Nucleus accumbens (tissue), 56 donors: ENCODE measurements at places on chromosomes 12 and 14.

- DNase-seq = no peak
These were observed 29.1 kb downstream of the JDP2 start for GRCh38 chr14:75456997-75457335.

- no peak for DNase-seq
These were observed 21.5 kb downstream of the JAG2 start for GRCh38 chr14:105146976-105147635.

- DNase-seq = no peak
These were observed 24.8 kb upstream of the PCED1B start for GRCh38 chr12:47054659-47055058.

DNA sequence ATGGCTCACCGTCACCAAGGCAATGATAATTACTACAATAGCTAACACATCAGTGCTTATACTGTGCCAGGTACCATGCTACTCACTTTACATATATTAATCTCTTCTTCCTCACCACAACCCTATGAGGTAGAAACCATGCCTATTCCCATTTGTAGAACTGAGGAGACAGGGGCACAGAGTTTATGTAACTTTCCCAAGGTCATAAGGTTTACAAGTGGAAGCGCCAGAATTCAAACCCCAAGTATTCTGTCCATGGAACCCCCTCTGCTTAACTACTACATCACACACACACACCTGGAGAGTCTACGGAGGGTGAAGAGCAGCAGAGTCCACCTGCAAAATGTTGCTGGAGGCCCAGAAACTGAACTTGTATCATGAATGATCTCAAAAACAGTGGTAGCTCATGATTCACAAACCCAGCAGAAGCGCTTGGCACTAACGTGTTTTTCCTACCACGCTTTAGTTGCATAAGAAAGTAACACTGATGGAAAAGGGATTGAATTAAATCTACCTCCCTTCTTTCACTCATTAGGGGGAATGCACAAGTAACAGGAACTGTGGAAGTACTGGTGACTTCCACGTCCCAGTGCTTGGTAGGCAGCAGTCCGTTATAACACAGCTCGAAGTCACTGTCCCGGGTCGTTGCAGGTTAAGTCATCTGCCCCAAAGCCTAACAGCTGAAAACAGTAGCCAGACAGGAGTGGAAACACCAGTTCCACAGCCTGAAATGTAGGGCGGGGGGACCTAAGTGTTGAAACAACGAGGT, 2.0 kb downstream of the ITPR2 start:
- no peak for DNase-seq

DNA sequence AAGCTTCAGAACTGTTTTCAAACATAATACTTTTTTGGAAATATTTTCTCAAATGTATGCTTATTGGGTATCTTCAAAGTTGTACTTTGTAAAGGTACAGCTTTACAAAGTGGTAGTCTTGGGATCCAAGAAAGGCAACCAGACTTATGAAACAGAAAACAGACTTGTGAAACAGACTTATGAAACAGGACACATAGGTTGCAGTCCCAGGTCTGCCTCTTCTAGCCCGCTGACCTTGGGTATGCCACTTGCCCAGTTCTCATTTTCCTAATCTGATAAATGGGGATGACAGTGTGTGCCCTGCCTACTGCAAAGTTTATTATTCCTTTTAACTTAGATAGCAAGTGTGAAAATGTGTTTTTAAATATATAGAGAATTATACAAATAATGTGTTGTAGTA, 114.3 kb downstream of the KICS2 start:
- DNase-seq = no peak

GRCh38 chr14:52222901-52223300, 44.6 kb upstream of the PTGDR start:
- no peak for DNase-seq

DNA sequence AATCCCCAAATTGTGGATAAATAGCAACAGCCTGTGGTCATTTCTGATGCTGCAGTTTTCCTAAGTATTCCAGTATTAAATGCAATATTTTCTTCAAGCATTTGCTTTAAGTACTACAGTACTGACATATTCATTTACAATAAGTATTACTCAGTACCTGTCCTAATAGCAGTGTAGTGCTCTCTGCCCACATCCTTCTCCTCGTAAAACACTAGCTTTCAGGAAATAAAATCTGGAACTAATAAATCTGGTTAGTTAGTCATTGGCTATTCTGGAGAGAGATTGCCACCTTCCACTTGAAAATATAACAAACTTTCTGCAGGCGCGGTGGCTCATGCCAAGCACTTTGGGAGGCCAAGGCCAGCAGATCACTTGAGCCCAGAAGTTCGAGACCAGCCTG, 441.5 kb downstream of the PRKD1 start:
- no peak for DNase-seq

GRCh38 chr14:90294872-90295271, 36.9 kb downstream of the NRDE2 start:
- no peak for DNase-seq

DNA sequence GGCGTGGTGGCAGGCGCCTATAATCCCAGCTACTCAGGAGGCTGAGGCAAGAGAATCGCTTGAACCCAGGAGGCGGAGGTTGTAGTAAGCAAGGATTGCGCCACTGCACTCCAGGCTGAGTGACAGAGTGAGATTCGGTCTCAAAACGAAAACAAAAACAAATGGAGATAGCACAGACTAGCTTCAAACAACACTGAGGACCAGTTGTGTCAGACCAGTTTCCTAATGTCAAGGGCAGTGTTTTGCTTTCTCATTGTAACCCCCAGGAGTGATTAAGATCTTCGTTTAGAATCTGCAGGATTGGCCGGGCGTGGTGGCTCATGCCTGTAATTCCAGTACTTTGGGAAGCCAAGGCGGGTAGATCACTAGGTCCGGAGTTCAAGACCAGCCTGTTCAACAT, 18.5 kb downstream of the RPGRIP1 start:
- DNase-seq = no peak

DNA sequence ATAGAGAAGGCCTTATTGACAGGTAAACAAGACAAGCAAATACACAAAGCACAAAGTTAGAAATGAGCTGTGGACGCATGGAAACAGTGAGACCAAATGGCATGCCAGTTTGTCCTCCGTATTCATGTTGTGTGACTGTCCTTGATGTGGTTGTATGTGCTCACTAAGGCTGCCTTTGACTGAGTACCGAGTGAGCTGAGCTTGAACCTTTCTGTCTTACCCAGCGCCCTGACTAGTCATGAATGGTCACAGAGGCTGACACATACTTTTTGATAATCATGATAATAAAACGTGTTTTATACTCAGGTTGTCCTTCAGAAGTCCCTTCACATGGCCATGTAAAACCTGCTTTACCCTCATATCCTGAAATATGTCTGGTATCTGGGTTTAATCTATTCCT, 553 bp upstream of the CATSPERB start:
- DNase-seq = no peak

DNA sequence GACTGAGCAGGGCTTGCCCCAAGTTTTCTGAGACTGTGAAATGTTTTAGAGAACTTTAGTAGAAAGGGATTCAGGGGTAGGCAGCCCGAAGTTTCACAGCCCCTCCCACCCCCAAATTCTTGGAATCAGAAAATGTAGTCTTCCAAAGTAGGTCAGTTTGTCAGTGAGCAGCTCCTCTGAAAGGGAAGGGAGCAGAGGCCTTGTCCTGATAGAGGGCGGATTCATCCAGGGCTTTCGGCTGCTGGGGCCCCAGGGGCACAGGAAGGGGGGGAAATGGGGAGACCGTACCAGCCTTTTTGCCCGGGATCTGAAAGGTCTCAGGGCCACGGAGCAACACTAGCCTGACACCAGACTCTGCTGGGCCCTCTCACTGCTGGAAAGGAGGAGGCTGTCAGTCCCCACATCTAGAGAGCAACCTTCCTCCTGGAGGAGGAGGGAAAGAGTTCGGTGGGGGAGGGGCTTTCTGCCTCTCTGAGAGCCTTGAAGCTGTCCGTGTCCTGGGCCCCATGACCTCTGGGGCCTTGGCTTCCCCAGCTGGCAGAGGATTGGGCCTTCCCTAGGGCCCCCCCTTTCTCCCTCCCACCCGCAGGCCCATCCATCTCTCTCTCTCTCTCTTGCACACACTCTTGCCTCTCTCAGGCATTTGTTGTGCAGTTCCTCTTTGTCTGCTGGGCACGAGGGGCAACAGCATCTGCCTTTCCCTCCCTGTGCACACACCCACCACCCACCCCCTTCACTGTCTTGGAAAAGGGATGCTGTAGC, at the start of gene IKZF4:
TSS of gene IKZF4 (plus strand) at position 621 of the 762 bp plus-strand sequence. CDS start 451 bp downstream, outside the sequence.
- DNase-seq = peak; percentile 13

GRCh38 chr12:11805680-11806079, 156.2 kb downstream of the ETV6 start:
- no peak for DNase-seq

DNA sequence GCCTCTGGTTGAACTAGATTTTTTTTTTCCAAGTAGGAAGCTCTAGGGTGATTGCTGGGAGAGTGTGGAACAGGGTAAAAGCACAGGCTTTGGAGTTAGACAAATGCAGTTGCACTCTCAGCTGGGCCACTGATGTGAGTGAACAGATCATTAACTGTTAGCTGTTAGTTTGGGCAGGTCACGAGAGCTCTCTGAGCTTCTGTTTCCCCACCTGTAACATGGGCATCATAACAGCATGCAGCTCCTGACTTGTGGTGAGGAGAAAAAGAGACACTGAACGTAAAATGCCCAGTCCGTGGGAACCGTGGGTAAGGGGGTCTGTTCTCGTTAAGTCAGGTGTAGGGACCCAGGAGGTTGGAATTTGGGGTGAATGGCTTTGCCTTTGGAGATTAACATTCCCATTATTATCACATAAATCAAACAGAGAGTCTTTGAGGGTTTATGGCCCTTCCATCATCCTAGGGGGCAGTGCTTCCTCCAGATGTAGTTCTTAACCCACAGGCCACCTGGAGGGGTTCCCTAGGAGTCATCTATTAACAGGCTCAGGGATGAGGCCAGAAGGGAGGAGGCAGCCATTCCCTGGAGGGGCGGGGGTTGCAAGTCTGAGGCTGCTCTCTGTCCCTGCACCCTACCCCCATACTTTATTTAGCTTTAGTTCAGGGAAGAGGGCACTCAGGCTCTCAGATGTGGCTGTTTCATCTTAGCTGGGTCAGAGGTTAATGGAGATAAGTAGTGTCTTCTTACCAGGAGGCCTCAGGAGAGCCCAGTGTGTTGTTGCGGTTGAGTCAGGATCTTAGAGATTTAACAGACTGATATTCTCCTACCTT, 135.2 kb downstream of the DACT1 start:
- no peak for DNase-seq

DNA sequence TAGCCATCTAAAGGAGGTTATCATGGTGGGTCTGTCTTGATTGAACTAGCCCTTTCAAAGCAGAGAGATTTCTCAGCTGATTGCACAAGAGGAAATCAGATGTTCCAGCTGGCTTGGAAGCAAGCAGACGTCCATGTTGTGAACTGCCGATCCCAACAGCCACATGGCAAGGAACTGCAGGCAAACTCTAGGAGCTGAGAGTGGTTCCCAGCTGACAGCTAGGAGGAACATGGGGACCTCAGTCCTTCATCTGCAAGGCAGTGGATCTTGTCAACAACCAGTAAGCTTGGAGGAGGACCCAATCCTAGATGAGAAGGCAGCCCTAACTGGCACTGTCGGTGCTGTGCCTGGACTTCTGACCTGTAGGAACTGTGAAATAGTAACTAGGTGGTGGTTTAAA, 7.7 kb downstream of the ACVR1B start:
- DNase-seq = no peak

GRCh38 chr12:113299619-113300237, 35.2 kb downstream of the SLC8B1 start:
- peak; percentile 28 for DNase-seq

DNA sequence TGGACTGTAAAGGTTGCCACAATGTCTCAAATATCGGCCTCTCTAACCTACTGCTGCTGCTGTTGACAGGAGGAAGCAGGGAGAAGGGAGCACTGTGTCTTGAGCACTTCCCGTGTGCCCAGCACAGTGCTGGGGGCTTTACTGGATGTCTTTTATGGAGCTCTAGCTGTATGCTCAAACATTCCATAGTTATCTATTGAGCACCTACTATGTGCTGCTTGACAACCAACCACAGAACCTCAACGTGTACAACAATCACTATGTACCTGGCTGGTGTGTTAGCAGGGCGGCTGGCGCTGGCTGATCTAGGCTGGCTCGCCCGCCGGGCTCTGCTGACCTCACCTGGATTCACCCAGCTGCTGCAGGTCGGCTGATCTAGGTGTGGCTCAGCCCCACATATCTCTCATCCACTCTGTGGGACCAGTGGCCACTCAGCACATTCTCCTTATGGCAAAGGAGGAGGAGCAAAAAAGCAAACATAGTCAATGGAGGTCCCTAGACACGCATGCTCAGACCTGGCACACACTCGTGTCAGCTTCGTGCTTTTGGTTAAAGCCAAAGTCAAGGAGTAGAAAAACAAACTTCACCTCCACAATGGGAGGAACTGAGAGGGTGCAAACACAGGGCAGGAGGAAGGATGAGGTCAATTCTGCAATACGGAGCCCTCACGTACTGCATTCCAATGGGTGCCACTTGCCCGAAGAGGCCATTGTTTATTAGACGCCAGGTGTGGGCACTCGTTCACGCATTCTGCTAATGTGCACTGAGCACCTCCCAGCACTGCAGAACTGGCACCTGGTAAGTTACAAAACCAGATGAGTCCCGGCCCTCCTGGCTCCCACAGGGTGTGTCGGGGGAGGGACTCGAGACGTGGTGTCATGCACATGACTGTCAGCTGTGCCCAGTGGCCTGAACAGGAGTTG, 147.2 kb downstream of the SCARB1 start:
- no peak for DNase-seq

- DNase-seq = peak; percentile 64
These were observed at the start of gene GLS2 for GRCh38 chr12:56488041-56488955. Gene GLS2, minus strand, starts transcription at chr12:56488161. Its CDS starts 43 bp downstream, at chr12:56488118.

DNA sequence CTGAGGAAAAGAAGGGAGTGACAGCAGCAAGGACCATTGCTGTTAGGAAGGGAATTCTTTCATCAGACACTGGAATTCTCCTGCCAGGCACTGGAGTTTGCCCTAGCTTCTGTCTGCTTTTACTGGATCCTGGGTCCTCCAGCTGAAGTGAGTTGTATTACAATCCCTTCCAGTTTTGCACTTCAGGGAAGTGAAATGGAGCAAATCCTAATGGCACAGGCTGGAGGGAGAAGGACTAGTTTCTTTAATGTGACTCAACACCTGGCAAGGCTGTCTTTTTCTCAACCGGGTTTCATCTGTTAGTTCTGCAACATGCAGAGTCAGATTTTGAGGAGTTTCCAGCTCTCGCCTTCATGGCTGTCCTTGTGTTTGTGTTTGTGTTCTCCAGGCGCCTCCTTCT, 45.8 kb downstream of the ETV6 start:
- no peak for DNase-seq

DNA sequence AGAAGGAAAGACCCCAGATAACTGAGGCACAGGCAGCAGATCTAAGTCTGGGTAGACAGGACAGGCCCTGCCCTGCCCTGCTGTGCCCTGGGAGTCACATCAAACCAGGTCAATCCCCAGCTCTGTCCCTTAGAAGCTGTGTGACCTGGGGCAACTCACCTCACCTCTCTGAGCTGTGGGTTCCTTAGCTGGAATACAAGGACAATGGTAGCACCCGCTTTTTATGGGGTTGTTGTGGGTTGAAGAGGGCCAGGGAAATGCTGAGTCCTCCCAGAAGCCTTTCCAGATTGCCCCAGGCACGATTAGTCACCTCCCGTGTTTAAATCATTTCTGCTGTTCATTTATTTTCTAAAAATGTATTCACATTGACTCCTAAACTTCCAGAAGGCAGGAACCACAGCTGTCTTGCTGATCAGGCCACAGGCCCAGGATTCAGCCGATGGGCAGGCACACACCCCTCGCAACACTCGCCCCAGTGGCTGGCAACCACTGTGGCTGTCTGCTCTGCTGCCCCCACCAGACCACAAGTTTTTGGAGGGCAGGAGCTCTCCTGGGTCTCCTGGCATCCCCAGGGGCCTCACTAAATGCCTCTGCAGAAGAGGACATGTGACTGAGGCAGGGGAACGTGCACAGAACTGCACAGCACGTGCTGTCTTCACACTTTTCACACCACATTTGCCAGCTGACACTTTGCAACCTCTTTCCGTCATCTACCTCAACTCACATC, 3.0 kb downstream of the SELPLG start:
- no peak for DNase-seq
